ENCODE measurements at places on chromosomes 5 and 9.

DNA sequence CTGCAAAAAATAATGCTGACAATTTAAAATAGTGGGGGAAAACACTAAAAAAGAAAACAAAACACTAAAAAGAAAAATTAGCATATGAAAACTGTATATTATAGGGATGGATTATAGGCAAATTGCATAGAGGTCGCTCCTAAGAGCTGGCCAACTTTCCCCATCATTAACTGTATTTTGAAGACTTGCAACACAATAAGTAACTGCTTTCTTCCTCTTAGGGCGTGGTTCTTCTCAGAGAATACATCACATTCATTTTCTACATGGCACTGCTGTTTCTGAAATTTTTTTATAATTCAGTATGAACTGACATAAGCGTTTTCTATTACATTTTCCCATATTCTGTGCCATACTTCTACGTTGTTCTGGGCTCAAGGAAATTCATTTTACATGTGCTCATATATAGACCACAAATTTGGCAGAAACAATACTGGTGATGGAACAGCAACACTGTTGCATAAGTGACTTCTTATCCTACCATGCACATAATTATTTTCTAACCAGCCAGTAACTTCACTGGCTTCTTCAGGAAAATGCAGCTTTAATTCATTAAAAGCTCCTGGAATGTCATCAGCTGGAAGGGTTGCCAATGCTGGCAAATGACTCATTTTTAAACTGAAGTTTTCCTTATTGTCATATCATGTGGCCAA, 171.2 kb upstream of the DMAC1 start:
- DNase-seq = no peak

GRCh38 chr9:137492464-137493363, 33.6 kb upstream of the NSMF start:
- peak; percentile 24 for DNase-seq

GRCh38 chr5:132422720-132423437, 53.4 kb downstream of the SLC22A5 start:
- DNase-seq = no peak

- no peak for DNase-seq
These were observed 57.4 kb upstream of the ANGPTL2 start for GRCh38 chr9:127179633-127180441.

DNA sequence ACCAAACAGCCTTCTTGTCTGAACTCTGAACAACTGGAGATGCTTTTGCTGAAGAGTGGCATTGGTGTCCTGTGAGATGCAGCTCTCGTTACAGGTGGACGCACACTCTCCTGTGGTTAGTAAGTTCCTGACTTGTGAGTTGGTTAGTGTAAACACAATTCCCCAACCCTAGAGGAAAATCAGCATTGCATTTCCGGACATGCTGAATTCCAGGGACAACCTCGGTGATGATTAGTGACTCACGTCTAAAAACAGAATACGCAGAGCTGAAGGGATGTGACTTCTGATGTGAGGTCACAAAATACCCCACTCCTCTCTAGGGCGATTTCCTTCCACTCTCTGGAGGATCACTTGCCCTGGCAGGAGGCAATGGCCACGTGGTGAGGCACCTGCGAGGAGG, 5.0 kb downstream of the OR2V2 start:
- DNase-seq = no peak

DNA sequence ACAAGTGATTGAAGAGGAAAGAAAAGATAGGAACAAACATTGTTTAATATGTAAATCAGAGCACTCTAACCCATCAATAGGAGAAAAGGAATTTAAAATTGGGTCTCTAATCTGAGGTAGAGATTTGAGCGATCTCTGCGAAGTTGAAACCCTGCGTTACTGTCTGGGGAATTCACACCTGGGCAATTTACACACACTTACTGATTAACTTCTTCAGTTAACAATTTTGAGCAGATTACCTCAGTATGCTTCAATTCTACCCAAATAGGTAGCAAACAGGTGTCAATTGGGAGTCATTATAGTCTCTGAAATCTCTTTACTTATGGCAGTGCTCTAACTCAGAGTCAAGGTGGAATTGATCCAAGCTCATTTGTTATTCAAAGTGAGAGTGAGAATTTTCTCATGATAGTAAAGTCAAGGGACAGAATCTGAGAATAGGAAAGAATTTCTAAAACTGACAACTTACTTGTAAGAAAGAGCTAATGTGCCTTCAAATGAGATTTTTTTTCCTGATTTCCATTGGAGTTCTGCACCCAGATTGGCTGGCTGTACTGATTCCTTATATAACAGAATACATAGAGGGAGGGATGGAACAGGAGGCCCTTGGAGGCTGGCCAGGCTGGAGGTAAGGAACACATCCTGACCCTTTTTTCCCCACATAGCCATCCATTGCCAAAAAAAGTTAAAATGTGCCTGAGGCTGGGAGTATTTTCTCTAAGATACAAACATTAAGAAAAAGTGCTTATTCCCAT, 27.1 kb upstream of the IFNA14 start:
- no peak for DNase-seq

GRCh38 chr5:164358531-164359259, 853.3 kb downstream of the MAT2B start:
- DNase-seq = no peak

DNA sequence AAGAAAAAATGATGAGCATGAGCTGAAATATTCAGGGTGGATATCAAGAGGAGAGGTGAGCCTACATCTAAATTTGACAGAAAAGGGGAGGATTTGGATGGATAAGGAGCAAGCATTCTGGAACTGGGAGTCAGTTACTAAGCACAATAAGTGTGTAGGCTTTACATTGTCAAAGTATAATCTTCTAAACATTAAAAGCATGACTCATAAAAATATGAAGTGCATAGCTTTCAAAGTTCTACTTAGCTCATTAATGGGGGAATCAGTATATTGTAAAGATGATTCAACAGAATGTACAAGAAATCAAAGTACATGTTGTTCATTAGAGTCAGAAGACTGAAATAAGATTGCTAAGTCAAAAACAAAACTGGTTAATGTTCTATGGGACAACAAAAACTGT, 248.0 kb upstream of the GAS1 start:
- no peak for DNase-seq

- no peak for DNase-seq
These were observed 60.1 kb downstream of the CCDC171 start for GRCh38 chr9:15612962-15613361.

GRCh38 chr5:84673785-84674184, 289.1 kb upstream of the EDIL3 start:
- DNase-seq = no peak

DNA sequence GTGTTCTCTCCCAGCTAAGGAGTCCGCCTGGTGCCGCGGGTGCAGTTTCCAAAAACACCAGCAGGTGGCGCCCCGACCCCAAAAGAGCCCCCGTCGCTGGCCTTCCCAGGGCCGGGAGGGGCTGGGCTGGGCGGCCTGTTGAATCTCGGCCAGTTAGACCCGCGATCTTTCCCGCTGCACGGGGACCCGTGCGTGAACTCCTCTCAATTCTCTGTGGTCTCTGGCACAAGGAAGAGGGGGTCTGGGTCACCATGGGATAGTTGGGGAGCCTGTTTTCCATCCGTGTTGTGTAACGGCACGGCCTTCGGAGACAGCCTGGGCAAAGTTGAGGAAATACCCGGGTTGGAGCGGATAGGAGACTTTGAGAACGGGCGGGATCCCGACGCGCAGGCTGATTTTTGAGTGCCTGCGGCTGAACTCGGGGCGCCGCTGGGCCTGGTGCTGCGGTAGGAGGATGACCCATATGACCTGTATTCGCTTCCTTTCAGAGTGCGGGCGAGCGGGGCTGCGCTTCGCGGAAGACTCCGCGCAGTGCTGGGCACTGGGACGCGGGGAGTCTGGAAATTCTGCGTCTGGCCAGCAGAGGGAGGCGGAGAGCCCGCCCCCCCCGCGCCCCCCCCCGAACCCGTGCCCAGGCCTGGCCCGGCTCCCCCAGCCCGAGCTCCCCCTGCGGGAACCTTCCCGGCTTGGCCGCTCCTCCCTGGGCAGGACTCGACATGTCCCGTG, 7.9 kb upstream of the PSD2 start:
- peak; percentile 84 for DNase-seq

Measured in stimulated activated CD8-positive, alpha-beta memory T cell treated with anti-CD3 and anti-CD28 coated beads, Interleukin-2, amount 100 ng/mL, for 48 hours (primary cell).